ENCODE measurements at places on chromosomes 11 and 22.

GRCh38 chr22:44201665-44202064 is 20.9 kb downstream of the PARVG start:
- no peak for DNase-seq

DNA sequence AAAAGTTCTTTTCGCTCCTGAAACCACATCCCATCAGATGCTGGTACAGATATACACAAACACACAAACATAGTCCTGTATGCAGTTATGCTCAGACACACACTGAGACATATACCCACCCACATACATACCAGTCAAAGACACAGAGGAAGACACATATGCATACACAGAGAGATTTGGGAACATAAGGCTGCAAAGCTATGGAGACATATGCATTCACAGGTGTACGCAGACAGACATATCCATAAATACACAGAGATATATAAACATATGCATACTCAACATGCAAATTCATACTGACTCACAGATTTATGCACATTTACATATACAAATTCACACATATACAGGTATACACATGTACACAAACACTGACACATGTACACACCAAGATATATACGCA is 6.0 kb downstream of the PRG3 start:
- no peak for DNase-seq

GRCh38 chr11:34124885-34125668 is 19.6 kb downstream of the NAT10 start:
- no peak for DNase-seq

- no peak for DNase-seq
Measured at GRCh38 chr11:35633827-35634423, 15.7 kb downstream of the FJX1 start.

DNA sequence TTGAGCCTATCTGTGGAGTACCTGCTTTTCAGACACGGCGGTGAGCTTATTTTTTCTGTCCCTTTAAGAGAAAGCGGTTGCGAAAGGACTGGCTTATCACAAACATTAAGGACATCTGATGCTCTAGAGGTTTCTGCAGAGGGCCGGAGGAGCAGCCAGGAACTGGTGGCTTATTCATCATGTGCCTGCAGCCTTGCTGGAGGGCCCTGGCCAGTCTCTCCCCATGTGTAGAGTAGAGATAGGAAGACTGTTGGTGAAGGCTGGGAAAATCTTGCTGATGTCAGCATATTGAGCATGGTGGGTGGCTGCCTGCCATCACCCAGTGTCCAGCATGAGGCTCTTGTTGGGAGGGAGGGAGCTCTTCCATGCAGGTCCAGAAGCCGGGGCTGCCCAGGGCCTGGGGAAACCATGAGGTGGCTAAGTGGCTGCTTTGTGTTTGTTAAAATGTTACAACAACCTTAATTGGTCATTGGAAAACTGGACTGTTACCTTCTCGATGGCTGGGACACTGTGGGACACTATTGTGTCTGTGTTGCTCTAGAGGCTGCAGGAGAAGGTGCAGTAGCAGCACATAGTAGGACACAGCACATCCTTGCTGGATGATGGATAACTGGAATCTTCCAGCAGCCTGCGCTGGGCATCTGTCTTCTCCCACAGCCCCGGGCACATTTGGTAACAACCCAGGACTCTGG is 54.3 kb downstream of the TSPAN18 start:
- no peak for DNase-seq

- peak; percentile 17 for DNase-seq
Measured at GRCh38 chr11:59182457-59183151, 10.7 kb downstream of the DTX4 start.

DNA sequence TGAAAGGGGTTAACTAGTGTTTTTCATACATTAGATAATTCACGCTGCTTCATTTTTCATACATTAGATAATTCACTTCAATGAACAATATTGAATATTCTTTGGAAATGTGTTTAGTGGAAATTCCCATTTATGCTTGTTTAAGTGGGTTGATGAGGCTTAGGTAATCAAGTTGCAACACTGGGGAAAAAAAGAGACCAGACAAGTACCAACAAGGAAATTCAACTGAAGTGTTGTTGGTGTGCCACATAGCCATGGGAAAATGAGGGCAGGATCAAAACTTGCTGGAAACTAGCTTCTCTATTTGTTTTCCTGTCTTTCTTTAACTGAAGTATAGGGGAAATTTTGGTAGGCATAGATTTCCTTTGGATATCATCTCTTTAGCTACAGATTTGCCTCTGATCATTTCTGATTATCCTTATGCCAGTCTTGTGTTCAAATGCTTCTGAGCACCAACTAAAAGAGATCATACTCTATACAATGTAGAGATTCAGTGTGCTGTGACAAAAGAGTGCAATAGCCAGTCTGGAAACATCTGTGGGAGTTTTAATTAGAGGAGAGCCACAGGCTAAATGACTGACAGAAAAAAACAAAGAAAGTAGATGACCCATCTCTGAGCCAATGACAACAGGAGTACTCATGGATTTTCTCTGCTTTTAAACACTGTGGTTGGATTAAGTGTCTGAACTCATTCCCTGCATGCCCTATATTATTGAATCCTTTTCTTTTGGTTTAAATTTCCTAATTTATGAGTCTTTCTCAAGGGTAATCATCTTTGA is 67.6 kb upstream of the CTSC start:
- DNase-seq, result no peak

- DNase-seq, result no peak
Measured at GRCh38 chr11:128689948-128690664, 3.8 kb upstream of the FLI1 start.

DNA sequence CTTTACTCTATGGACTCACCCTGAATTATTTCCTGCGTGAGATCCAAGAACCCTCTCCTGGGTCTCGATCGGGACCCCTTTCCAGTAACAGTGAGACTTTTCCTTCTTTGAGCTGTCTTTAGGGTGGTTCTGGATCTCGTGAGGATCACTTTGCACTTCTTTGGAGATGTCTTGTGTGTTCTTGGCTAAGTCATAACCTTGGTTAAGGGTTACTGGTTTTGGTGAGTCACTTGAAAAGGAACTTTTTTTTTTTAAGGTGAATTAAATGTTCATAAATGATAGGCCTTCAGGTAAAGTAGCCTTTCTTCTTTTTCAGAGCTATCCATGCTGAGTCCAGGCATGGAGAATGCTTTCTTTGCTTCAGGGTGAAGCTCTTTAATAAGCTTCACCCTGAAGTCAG is 19.4 kb upstream of the GSTP1 start:
- DNase-seq, result no peak

- DNase-seq, result no peak
Measured at GRCh38 chr11:2678396-2678795, 21.4 kb downstream of the KCNQ1OT1 start.

DNA sequence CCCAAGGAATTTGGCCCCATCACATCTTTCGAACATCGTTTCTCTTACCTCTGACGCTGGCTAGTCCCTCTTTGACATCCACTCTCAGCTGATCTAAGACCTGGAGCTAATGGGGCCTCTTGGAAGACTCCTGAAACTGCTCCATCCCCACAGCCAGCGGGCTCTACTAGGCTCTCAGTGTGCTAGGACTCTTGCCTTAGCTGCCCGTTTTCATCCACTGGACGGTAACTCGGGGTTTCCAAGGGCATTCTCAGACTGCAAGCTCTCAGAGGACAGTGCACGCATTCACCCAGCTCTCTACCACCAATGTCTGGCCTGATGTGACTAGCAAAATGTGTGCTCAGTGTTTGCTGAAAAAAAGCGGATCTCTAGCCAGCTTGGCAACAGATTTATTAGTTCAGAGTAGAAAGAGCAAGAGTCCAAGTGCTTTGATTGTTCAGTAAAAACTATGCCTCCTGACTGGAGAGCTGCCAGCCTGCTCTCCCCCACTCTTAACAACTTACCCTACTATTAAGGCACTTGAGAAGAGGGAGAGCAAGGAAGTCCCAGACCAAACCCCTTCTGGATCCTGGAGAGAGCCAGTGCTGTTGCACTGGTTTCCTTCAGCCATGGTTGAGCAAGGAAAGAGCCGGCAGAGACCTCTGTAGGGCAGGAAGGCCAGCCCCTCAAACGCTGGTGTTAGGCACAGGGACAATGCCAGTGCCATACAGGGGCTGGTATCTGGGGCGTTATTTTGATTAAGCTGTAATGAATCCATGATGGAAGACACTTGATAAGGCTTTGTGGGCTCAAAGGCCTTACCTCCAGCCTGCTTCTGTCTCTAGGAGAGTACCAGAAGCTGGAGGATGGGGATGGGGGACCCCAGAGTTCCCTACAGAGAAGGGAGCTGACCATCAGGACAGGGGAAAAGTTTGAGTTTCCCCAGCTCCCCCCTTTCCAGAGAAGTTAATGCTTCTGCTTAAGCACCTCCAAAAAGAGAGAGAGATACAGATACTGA is 9.2 kb downstream of the RELA start:
- no peak for DNase-seq

DNA sequence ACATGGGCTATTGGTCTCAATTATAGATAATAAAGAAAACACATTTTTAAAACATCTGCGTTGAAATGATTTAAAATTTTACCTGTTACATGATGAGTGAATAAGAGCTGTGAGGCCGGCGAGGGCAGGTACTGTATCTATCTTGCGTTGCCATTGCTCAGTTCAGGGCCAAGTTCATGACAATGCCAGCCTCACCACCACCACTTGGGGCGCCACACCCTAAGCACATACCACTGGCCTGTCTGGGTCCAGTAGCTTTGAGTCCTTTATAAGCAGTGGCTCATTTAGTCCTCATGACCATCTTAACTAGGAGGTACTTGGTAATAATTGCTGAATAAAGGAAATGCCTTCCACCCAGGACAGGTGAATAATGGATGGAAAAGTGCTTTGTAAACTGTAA is 14.5 kb upstream of the MB start:
- DNase-seq, result no peak

GRCh38 chr11:3165152-3165705 is at the start of gene OSBPL5:
OSBPL5 (minus strand) TSS chr11:3165310; CDS start chr11:3129148, 36,162 bp downstream.
- DNase-seq, result peak; percentile 31

GRCh38 chr11:113773092-113773415 is 438 bp downstream of the ZW10 start:
- no peak for DNase-seq

- peak; percentile 39 for DNase-seq
Measured at GRCh38 chr22:38981992-38982927, at the start of gene APOBEC3B. APOBEC3B (plus strand) TSS chr22:38982347; CDS start chr22:38982454, 107 bp downstream.

- DNase-seq, result no peak
Measured at GRCh38 chr22:47626428-47627390, 864.3 kb downstream of the TBC1D22A start.

GRCh38 chr22:33221568-33221967 is 163.4 kb upstream of the SYN3 start:
- no peak for DNase-seq

DNA sequence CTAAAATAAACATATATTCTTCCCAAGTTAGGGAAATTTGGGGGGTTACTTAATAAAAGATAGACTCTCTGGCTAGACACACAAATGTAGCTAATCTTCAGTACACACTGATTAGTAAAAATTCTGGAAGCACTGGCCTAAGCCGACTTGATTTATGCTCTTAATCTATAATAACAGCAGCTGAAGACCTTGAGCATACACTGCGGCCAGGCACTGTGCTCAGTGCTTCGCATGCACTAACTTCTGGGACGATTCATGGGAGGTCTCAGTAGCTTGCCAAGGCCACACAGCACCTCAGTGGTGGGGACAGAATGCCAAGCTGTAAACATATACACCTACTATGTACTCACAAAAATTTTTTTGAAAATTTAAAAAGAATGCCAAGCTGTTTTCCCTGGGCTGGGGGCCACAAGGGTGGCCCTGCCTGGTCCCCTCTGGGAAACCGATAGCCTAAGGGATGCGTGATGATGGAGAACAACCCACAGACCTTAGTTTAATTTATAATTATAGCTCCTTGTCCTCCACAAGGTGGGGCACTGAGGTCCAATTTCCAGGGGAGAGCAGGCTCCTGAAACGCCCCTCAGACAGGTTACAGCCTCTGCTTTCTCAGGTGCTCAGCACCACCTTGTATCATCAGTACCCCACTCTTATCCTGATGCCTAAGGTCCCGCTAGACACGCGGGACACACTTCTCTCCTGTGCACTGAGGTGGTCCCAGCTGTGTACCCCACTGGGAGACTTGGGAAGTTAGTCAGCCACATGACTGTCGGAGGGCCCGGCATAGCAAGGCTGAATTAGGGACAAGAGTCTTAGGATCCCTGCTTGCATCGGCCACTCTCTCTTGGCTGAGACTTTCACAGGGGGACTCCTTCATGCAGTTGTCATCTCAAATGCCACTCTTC is 20.1 kb downstream of the SERPIND1 start:
- DNase-seq, result no peak

- no peak for DNase-seq
Measured at GRCh38 chr22:29216873-29217666, 11.4 kb downstream of the EMID1 start.

GRCh38 chr11:120516461-120517389 is 5.2 kb downstream of the GRIK4 start:
- DNase-seq, result no peak

DNA sequence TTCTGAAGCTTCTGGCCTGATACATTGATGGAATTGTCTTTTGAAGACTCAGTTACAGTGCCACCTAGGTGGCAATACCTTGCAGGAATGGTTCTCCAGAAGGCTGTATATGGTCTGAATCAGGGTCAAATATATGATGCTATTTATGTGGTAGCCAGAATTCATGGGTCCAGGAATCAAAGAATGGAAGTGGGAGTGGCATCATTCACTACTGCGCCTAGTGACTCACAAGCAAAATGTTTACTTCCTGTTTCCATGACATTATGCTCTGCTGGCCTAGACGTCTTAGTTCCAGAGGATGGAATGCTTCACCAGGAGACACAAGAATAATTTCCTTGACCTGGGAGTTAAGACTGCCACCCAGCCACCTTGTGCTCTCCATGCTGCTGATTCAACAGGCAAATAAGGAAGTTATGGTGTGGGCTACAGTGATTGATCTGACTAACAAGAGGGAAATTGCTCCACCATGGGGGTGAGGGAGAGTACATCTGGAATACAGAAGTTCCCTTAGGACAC is 491.8 kb downstream of the ETS1 start:
- no peak for DNase-seq

DNA sequence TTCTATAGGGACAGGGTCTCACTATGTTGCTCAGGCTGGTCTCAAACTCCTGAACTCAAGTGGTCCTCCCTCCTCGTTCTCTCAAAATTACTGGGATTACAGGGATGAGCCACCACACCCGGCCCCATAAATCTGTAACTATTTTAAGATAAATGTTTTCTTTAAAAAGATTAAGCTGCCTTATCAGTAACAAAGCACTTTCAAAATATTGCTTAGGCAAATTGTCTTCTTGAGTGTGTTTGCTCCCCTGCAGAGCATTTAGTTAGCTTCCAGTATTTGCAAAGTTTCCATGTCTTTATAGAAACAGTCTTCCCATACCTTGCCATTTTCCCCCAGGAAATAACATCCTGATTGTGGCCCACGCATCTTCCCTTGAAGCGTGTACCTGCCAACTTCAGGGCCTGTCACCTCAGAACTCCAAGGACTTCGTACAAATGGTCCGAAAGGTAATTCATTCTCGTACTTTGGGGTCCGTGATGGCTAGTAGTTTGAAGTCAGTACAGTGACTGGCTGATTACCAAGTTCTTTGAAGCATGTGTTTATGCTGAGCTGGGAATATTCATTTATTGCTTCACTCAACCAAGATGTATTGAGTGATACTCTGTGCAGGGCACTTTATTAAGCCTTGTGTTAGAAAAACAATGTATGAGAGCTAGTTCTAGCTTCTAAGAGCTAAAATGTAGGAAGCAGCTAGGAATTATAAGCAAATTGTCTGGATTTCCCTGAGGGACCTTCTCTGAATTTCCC is 30.4 kb upstream of the CRTAM start:
- DNase-seq, result no peak

- no peak for DNase-seq
Measured at GRCh38 chr11:128453444-128454336, 133.7 kb downstream of the ETS1 start.

GRCh38 chr11:74685905-74686304 is 45.3 kb downstream of the CHRDL2 start:
- no peak for DNase-seq

- no peak for DNase-seq
Measured at GRCh38 chr11:110971140-110971539, 258.9 kb upstream of the ARHGAP20 start.
